ENCODE measurements at places on chromosomes 13 and 19.
A peak's percentile ranks its signal among the peaks of the same experiment; 100 is the strongest.

- peak; percentile 48 for DNase-seq
These were observed at the start of gene MCF2L for GRCh38 chr13:112968910-112969691. Gene MCF2L (plus strand): TSS chr13:112969214. CDS start chr13:112969380, 166 bp downstream.

DNA sequence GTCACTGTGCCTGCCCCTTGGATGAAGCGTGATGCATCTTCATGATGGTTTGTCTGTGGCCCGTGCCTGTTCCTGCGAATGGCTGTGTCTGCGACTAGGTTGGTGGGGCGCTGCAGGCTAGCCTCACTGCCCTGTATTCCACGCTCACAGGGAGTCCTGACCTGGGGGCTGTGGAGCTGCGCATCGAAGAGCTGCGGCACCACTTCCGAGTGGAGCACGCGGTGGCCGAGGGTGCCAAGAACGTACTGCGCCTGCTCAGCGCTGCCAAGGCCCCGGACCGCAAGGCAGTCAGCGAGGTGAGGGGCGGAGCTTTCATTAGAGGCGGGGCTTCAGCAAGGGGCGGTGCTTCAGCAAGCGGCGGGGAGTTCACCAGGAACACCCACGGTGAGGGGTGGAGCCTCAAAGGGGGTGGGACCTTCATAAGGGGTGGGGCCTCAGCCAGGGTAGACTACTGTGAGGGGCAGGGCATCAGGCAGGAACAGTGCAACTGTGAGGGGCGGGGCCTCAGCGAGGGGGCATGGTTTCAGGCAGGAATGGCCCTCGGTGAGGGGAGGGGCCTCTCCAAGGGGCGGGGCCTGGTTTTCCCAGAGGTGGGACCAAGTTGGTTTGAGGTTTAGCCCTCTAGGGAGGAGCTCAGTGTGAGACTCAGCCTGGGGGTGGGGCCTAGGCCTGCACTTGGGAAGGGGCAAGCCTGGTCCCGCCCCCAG is 17.2 kb downstream of the PKN1 start:
- peak; percentile 99 for DNase-seq

GRCh38 chr13:96238861-96239260 is 149.0 kb downstream of the HS6ST3 start:
- no peak for DNase-seq

DNA sequence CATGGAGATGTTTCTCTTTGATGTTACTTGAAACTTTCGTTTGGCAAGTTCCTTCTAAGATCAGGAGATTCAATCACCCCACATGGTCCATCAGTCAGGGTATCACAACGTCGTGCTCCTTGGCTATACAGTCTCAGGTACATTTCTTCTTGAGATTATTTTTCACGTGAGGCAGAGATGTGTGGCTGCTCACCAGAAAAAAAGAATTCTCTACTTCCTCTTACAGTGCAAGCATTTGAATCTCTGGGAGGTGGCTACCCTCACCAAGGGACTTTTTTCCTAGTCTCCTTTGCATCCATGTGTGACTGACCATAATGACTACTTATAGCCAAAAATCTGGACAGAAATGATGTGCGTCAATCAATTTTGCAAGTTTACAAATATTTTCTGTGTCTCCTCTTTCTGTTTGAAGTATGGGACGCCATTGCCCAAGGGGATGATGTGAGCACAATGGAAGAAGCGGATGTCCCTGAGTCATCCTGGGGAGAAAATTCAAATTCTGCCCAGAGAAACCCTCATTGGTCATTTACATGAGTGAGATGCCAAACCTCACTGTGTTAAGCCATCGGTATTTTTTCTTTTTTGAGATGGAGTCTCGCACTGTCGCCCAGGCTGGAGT is 8.6 kb upstream of the LAIR2 start:
- DNase-seq: no peak

- DNase-seq: peak; percentile 40
These were observed 808 bp downstream of the DNMT1 start for GRCh38 chr19:10193790-10194499.

- no peak for DNase-seq
These were observed 5.0 kb upstream of the ZNF765 start for GRCh38 chr19:53389978-53390377.

DNA sequence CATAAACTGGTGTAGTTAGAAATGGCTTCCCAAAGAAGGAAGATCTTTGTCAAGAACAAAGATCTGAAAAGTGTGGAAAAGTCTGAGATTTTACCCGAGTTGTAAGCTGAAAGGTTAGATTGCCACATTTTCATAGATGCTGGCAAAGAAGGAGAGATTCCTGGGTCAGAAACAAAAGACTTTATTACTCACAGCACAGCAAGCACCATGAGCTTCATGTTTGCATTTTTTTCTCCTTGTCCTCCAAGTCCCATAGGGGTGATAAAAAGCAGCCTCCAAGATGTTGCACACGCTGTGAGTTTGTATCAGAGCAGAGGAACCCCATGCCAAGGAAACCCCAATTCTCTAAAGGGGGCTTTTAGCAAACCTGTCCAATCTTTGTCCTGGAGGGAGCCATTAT is 29.3 kb downstream of the MZT1 start:
- no peak for DNase-seq
